Activated naive CD4-positive, alpha-beta T cell treated with anti-CD3 and anti-CD28 coated beads for 36 hours (primary cell): ENCODE measurements at places on chromosomes 4 and X.

- DNase-seq: no peak
Observed at GRCh38 chrX:24245202-24245601, 68.7 kb downstream of the SUPT20HL2 start.

DNA sequence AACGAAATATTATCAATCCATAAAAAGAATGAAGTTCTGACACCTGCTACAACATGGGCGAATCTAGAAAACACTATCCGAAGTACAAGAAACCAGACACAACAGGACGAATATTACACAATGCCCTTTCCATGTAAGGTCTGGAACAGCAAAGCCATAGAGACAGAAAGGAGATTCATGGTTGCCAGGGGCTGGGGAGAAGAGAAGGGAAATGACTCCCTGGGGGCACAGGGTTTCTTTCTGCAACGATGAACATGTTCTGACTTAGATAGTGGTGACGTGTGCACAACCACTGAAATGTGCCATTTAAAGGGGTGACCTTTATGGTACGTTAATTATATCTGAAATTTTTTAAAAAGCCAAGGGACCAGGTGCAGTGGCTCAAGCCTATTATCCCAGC lies 28.3 kb downstream of the GPR143 start:
- DNase-seq: no peak

DNA sequence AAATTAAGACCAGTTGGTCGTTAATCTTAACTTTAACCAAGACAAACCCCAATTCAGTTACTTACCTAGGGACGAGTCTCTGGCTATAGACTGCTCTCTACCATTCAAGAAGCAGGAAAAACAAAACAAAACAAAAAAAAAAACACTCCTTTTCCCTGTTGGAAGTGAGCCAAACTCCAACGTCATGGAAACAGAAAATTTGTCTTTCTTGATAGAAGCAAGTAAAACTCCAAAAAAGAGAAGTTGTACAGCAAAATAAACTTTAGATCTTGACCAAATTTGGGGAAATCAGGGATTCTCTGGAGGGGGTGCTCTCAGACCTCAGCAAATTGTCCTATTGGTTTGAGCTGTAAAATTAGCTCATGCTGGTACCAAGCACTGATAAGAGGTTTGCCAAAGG lies 3.7 kb downstream of the CNGA1 start:
- no peak for DNase-seq

GRCh38 chr4:160745126-160745525 lies 1418.7 kb downstream of the FSTL5 start:
- no peak for DNase-seq

- peak; percentile 56 for DNase-seq
Observed at GRCh38 chrX:136065044-136065671, 79.9 kb downstream of the SLC9A6 start.

DNA sequence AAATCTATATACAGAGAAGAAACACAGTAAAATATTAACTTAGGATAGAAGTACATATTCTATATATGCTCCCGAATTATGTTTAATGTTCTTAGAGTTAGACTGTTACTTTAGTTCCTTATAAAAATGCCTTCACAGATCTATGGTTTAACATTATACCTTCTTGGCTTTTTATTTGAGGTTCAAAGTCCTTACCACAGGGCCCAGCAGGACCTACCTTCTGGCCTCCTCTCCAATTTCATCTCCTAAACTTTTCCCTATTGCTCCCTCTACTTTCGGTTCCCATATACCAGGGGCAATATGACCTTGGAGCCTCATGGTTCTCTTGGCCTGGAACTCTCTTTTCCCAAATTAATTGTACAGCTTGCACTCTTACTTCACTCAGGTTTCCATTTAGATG lies 11.8 kb downstream of the ANKRD37 start:
- DNase-seq: no peak

DNA sequence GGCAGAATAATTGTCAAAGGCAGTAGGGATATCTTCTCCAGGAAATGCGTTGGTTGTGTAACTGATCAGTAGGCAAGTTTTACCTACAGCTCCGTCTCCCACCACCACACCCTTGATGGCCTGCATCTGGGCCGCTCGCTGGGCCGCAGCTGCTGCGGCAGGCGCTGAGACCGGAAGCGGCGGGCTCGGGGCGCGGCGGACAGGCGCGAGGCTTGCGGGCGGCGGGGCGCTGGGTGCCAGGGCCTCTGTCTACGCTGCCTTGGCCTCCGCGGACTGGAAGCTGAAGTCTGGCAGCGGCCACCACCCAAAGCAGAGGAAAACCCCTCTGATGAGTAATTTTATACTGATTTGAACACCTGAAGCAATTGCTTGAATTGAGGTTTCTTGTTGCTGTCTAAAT lies 124.2 kb upstream of the ZIC3 start:
- no peak for DNase-seq

GRCh38 chr4:76881375-76881774 lies 16.6 kb downstream of the SOWAHB start:
- DNase-seq: no peak

DNA sequence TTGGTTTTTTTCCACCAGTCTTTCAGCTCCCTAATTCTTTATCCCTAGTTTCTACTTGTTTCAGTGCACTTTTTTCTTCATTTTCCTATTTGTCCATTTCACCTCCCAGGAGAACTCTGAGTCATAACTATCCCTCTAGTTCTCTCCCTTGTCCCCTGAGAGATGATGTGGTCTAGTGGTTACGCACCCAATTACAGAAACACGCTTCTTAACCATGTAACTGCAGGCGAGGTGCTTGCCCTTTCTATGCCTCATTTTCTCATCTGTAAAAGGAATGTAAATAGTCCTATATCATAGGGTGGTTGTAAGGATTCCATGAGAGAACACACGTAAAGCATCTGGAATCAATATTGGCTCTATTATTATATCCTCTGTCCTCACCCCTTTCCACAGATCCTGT lies 8.8 kb upstream of the GRPR start:
- no peak for DNase-seq

- DNase-seq: no peak
Observed at GRCh38 chr4:173294444-173294843, 39.7 kb downstream of the HMGB2 start.
